ENCODE measurements at places on chromosomes 2 and 18.
A peak's percentile ranks its signal among the peaks of the same experiment; 100 is the strongest.

DNA sequence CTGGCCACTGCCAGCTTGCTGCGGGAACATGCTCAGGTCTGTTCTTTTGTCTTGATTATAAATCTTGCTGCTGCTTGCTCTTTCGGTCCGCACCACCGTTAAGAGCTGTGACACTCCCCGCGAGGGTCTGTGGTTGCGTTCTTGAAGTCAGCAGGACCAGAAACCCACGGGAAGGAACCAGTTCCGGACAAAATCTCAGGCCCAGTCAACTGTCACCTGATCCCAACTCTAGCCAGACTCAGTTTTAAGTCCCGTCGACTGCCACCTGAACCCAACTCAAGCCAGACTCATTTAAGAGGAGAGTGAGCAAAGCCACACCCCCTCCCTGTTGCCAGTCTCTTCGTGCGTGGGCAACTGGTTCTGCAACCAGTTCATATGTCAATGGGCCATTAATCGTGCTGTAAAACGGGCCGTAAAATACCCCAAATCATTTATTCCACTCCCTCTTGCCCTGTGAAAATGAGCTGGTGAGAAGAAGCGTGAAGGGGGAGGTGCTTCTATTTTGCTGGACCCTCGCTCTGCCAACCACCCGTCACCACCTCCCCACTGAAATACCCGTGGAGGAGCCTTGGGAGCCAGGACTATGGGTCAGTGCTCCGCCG lies 224.3 kb downstream of the NDUFA10 start:
- DNase-seq: no peak

DNA sequence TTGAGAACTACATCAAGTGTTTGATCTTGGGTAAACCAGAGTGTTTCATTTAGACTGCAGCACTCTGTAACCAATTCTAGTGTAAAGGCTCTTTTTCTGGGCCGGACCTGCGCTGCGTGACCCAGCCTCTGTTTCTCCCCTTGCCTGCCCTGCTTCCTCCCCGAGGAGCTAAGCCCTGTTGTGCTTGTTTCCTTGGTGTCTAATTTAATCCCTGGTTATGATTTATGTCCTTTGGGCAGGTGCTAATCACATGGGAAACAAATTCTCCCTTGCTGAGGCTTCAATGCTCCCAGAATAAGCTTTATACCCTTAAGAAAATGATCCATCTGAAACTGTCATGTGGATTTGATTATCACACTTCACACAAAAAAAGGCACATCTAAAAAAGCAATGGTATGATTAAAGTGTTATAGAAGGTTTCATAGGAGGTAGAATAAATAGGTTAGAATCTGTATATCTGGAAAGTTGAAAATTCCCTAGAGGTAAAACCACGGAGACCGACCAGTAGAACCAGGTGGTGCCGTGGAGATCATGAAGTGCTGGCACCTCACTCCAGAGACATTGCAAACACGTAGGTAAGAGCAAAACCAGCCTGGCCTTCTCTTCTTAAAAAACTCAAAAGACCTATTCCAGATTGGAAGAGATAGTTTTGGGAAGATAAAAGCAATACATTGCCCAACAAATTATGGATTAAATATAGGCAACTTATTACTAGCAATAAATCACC lies 31.0 kb upstream of the SLC9A2 start:
- no peak for DNase-seq

- DNase-seq: no peak
Observed at GRCh38 chr18:57728941-57729511, 74.1 kb downstream of the ATP8B1 start.

GRCh38 chr2:217685255-217685605 lies 317.6 kb downstream of the TNS1 start:
- peak; percentile 77 for DNase-seq

- peak; percentile 21 for DNase-seq
Observed at GRCh38 chr18:55706898-55707297, 118.9 kb upstream of the TCF4 start.

- no peak for DNase-seq
Observed at GRCh38 chr18:79372461-79372860, 23.3 kb upstream of the NFATC1 start.

DNA sequence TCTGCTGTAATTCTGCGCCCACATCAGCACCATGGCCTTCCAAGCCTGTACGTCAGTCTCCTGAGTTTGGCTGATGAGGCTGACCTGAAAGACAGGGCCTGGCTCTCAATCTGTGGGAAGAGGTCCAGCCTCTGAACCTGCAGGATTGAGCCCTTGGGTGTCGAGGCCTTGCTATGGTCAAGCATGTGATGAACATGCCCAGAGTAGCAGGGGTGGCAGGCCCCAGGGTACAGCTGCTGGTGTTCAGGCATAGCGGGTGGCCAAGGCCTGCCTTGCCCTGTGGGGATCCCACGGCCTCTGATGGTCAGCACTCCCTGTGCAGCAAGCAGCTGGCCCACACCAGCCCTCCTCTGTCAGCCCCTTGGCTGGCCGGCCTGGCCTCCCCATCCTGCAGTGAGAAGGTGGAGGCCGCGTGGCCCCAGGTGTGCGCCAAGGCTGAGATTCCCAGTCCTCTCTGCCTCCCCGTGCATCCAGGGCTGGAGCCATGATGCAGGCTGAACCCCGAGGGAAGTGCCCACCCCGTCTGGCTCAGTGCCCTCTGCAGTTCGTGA lies 298.4 kb downstream of the NDUFA10 start:
- no peak for DNase-seq

GRCh38 chr2:214774108-214774507 lies 35.4 kb downstream of the BARD1 start:
- DNase-seq: peak; percentile 11

GRCh38 chr2:100309973-100310719 lies 12.2 kb downstream of the LONRF2 start:
- DNase-seq: no peak

DNA sequence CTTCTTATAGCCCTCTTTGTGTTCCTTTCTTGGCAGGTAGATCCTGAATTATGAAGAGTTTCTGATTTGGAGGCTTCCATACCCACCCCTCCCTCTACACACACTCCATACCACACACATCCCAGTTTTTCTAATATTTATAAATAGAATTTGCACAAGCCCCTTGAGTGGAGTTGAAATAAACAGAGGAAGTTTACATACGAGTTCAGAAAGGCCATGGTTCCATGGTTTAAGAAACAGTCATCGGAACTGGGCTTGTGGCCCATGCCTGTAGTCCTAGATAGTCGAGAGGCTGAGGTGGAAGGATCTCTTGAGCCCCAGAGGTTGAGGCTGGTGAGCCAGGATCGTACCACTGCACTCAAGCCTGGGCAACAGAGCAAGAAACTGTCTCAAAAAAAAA lies 62.7 kb upstream of the TANC1 start:
- DNase-seq: no peak

GRCh38 chr2:14572633-14573032 lies 59.9 kb upstream of the LRATD1 start:
- no peak for DNase-seq

GRCh38 chr18:75066021-75066880 lies 142.7 kb downstream of the PTGR3 start:
- DNase-seq: no peak

DNA sequence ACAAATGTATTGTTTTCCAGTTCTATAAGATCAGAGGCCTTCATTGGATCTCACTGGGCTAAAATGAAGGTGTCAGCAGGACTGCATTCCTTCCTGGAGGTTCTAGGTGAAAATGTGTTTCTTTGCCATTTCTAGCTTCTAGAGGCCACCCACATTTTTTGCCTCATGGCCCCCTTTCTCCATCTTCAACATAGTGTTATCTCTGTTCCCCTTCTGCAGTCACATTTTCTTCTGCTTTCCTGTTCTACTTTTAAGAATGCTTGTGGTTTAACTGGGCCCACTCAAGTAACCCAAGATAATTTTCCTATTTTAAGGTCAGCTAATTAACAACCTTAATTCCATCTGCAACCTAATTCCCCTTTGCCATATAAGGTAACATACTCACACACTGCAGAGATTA lies 36.1 kb downstream of the METTL21A start:
- DNase-seq: no peak

DNA sequence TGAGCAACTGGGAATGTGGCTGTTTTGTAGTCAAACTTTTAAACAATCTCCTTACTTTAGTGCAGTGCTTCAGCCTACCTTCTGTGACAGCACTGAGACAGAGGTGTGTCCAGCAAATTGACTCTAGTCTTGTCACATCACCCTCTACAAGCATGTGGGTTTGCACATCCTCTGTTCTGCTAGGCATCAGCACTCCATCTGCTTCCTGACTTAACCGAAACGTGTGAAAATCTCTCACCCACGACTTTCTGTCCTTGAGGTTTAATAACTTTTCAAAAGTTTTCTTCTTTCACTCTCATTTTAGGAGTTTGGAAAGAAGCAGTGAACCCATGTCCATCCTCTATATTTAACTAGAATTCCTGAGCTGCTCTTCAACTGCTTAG lies 42.6 kb downstream of the TTR start:
- no peak for DNase-seq

DNA sequence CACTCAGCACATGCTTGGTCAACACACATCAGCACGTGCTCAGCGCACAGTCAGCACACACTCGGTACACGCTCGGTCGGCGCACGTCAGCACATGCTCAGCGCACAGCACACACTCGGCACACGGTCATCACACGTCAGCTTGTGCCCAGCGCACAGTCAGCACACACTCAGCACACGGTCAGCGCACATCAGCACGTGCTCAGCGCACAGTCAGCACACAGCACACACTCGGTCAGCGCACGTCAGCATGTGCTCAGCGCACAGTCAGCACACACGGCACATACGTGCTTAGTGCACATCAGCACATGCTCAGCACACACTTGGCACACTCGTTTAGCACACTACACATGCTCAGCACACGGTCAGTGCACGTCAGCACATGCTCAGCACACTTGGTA lies 49.7 kb upstream of the NFATC1 start:
- DNase-seq: no peak

GRCh38 chr2:29983308-29983707 lies 61.9 kb upstream of the ALK start:
- DNase-seq: no peak

DNA sequence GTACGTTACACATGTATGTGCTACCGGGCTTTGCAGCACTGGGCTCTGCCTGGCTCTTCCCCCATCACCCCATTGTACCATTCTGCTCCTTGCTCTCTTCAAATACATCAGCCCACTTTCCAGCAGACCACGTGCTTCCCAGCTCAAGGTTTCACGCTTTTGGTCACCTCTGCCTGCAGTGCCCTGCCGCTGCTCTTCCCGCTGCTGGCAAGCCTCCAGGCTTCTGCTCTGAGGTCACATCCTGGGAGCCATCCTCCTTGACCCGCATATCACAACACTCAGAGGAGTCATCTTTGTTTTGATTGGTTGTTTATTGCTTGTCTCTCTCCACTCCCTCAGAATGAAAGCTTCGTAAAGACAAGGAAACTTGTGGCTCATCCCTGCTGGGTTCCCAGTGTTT lies 34.1 kb downstream of the KIF5C start:
- no peak for DNase-seq

DNA sequence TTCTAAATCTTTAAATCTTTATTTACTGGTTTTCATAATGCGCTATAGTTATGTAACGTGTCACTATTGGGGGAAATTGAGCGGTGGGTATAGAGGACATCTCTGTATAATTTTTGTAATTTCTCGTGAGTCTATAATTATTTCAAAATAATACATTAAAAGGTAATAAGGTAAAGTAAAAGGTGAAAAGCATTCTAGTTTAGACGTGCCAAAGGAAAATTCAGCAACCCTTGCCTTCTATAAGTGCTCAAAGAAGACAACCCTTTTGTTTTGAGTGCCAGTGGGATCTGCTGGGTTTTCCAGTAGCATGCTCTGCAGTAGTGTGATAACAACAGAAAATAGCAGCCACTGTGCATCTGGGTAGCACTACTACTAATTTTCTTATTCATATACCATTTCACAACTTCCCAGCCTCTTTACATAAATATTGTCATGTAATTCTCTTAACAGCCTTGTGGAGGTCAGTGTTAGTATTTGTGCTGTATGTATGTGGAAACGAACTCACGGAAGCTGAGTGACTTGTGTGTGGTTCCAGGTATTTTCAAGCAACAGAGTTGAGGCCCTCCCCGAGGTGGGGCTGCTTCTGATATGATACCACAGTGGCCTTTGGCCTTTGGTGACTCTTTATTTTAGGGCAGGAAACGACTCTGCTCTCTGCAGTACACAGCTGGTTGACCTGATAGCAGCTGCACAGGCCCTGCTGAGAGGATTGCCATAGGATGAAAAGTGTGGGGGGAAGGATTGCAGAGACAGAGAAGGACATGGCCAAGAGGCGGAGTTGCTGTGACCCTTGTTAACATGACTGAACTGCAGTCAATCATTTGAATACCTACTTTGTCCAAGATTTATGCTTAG lies 104.5 kb downstream of the TDRD15 start:
- no peak for DNase-seq

GRCh38 chr2:107361751-107362381 lies 464.8 kb upstream of the RGPD4 start:
- DNase-seq: no peak

GRCh38 chr2:171590116-171590515 lies 67.8 kb downstream of the CYBRD1 start:
- no peak for DNase-seq

- no peak for DNase-seq
Observed at GRCh38 chr2:231701456-231702373, 6.6 kb upstream of the PTMA start.

DNA sequence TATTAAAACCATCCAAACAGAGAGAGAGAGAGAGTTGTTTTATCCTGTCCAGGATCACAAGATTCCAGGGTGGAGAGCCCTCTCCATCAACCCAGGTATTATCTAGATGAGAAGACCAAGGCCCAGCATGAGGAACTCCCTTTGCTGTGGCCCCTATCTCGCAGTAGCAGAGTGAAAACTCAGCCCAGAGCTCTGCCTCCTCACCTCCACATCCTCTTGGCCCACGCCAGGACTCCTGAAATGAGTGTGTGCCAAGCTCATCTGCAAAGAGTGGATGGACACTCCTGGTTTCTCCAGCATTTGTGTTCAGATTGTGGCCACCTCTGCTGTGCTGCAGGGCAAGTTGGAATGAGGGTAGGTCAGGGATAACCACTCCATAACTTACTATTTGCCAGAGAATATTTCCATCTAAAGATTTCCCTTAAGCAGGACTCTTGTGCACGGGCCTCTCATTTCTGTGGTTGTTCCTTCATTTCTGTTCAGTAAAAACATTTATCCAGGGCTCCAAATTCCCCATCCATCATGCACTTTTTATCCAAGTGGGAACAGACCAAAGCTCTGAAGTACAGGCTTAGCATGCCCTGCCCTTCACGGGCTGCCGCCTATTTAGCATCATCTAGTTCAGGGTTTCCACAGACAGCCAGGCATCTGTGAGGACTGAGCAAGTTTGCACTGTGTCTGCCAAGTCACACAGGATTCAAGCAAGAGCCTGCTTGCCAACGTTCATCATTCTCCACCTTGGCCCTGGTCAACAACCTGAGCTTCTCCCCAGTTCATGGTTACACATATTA lies 583.2 kb upstream of the ID2 start:
- no peak for DNase-seq

GRCh38 chr18:47594621-47595086 lies 335.8 kb downstream of the SMAD2 start:
- no peak for DNase-seq
